ENCODE measurements at places on chromosomes 3 and 15.

DNA sequence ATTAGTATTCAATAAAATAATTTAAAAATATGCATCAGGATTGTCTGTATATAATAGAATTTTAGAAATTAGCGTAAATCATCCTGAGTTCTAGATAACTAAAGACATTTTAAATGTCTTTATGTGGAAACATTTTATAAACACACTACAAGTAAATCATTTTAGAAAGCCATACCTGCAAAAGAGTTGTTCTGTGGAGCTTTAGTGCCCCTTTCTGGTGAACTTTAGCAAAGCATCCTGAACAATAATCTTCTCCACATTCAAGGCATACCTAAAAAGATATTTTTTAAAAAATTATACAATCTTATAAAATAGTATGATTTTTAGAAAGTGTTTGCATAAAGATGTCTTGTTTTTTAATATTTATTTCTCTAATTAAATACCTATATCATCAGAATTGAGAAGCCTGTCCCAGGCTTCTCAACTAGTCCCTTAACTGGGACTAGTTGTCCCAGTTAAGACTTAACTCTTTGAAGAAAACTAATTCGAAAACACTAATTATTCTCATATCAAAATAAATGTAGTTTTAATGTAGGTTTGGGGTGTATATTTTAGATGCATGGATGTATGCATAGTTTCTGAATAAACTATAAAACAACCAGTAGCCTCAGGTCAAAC is 29.7 kb downstream of the ZBBX start:
- DNase-seq, result no peak

DNA sequence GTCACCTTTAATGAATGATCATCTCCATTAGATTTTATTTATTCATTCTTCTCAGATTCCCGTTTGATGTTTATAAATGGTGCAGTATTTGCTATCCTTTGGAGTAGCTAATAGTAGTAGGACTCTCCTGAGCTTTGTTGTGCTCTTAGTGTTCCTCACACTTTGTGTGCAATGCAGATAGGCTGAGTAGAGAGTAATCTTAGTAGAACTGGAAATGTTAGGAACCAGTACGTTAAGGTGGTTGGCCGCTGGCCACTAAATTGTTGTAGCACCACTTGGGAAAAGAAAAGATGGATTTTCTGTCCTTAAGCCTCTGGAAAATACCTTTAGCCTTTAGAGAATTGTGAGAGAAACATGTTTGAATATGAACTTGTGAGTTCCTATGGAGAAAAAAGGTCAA is 19.9 kb upstream of the EBLN2 start:
- no peak for DNase-seq

DNA sequence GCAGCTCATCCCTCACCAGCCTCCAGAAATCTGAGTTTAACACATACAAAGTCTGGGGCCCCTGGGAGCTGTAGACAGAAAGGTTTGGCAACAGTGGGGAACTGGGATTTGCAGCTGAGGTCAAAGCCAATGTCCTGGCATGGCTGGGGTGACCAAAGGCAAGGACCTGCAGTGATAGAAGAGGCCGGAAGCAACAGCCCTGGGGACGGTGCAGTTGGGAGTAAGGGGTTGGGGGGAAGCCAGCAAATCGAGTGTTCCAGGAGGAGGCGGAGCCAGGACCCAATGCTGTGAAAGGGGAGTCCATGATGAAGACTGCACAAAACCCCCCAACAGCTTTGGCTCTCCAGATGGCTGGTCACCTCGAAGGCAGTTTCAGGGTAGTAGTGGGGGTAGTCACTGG is 74.1 kb upstream of the SPATA12 start:
- no peak for DNase-seq

DNA sequence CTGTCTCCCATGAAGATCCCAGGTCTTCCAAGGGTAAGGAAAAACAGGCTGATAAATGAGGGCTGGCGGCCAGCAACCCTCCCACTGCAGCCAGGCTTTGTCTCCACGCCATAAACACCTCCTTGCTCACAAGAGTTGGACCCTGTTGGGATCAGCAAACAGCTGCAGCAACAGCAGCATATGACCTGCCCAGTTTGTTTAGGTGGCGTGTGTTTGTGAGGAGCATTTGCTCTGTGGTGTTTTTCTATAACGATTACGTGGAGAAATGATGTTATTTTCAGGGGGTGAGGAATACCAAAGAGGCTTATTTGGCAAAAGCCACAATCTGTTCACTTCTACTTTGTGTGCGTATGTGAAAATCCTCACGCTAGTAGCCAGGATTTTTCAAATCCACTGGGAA is 58.5 kb downstream of the RFTN1 start:
- DNase-seq, result no peak

DNA sequence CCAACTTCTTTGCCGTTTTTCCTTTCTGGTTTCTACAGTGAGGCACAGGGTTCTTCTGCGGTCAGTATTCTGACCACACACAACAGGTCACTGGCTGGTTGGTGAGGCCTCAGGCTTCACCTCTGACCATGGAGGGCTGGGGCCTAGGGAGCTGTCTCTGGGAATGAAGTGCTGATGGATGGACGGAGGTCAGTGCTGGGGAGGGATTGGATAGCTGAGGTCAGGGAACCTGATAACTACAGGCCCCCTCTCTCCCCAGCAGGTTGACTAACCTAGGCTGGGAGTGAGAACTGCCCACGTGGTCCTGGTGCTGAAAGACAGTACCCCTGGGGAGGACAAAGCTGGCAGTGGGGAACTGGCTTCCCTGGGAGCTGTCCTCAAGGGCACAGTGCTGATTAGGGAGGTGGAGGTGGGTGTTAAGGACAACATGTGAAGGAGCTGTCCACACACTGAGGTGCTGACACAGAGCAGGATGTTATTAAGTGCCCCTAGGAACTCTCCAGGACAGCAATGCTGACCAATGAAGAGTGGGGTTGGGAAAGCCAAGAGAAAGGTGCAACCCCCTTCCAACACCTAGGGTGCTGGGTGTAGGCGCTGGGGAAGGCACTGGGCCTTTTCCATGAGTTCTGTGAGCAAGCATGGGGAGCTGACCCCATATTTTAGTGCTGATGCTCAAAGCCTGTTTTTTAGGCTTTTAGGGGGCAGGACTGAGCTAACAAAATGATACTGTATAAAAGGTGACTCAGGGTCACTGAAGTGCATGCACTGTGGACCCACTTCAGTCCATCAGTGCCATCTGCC is 45.2 kb downstream of the ATP2B2 start:
- DNase-seq, result no peak

GRCh38 chr3:184742676-184743135 is 30.8 kb upstream of the MAGEF1 start:
- DNase-seq, result no peak

DNA sequence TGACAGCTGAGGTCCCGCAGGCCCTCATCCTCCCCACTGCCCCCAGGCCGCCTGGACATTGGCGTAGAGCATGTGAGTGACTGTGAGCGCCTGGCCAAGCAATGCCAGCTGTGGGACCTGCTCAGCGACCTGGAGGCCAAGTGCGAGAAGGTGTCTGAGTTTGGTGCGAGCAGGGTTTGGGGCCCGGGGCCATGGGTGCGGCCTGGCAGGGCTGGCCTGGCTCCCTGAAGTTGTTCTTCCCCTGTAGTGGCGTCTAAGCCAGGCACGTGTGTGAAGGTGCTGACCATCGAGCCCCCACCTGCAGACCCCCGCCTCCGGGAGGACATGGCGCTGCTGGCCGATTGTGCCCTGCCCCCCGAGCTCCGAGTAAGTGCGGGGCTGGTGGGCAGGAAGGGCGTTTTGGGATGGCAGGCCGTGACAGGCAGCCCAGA is 4.2 kb downstream of the ABTB1 start:
- no peak for DNase-seq

DNA sequence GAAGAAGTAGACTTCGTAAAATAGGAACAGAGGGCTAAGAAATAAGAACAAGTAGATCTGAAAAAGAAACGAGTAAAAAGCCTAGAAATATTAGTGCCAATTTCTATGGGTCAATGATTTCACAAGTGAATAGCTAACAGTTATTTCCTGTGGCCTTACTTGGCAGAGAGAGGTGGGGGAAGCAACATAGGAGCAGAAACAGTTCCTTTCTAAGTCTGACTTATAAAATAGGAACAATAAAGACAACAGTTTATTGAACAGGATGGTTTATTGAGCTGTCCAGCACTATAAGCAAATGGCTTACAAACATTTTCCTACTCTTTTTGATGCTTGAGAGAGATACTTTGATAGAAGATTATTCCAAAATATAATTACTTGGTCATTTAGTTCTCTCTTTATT is 37.9 kb downstream of the AGTR1 start:
- no peak for DNase-seq

- DNase-seq, result no peak
Observed at GRCh38 chr3:187822402-187822801, 77.1 kb upstream of the BCL6 start.

DNA sequence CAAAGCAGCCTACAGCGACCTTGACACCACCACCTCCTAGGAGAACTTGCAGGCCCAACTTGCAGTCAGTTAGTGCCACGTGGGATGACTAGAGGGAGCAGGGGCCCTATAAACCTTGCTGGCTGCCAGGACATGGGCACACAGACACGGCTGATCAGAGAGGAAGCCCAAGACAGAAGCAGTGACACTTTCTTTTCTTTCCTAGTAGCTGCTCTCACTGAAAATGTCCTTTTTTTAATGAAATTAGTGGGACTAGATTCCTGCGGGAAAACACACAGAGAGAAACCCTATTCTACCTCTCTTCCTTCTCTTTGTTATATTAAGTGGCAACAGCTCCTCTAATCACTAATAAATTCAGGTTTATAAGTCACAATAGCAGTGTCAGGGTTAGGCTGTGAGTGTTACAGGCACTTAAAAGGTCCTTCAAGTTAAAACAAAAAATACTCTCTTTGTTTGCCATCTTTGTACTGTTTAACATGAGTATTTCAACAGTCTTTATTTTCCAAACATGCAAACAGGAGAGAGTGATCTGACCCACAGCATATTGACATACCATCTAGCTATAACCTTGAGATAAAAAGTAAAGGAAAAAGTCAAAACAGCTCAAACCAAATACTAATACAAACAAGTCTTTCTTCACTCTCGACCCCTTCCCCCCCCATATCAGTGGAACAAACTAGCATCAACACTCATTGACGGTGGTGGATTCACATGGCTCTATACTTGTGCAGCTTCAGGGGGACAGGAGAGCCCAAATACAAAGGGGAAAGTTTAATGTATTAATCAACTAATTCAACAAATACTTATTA is 2.1 kb upstream of the TMEM212 start:
- DNase-seq, result no peak

DNA sequence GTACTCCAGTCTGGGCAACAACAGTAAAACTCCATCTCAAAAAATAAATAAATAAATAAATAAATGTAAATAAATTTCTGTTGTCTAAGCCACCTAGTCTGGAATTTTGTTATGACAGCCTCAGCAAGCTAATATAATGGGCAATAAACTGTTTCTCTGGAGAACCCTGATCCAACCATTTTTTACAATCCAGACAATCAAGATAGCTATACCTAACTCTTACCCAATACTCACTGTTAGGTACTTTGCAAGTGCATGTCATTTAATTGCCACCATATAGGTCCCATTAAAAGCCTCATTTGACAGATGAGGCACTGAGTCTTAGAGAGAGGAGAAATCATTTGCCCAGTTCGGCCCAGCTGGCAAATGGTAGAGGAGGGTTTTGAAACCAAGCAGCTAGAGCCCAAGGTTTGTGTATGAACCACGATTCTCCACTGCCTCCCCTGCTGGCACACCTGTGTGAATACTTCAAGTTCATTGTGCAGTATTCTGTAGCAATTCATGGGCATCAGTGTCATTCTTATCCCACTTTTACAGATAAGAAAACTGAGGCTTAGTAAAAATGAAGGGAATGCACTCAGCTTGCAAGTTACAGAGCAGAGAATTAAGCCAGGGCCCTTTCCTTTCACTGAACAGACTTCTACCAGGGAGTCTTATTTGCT is 107.0 kb upstream of the UBE2E1 start:
- no peak for DNase-seq

- DNase-seq, result no peak
Observed at GRCh38 chr3:156290924-156291271, 170.5 kb downstream of the KCNAB1 start.

GRCh38 chr15:88635318-88635717 is 3.5 kb upstream of the ISG20 start:
- DNase-seq, result no peak

- no peak for DNase-seq
Observed at GRCh38 chr15:32687556-32687955, 30.2 kb upstream of the GREM1 start.

GRCh38 chr3:48432411-48433371 is 2.8 kb upstream of the PLXNB1 start:
- peak; percentile 23 for DNase-seq

GRCh38 chr3:50591196-50591741 is 20.3 kb downstream of the CISH start:
- no peak for DNase-seq

GRCh38 chr3:10219737-10220136 is 28.5 kb upstream of the TATDN2 start:
- no peak for DNase-seq

GRCh38 chr3:195868866-195869412 is 39.4 kb downstream of the TNK2 start:
- DNase-seq, result no peak

GRCh38 chr3:71391361-71391760 is 192.2 kb downstream of the FOXP1 start:
- no peak for DNase-seq

DNA sequence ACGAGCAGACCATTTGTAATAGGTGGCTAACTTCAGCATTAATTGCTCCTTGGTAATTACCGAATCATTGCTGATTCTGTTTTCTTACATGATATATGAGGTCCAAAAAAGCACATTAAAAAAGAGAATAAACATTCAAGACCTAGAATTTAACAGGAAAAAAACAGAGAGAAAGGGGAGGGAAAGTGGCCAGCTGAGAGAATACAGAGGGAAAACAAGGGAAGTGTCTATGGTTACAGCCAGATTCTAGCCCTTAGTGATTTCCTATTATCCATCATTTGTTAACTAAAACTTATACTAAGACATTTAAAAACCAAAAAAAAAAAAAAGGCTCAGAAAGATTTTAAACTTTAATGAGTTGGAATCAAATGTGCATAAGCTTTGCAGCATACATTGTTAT is 168.7 kb downstream of the LRTM1 start:
- no peak for DNase-seq

DNA sequence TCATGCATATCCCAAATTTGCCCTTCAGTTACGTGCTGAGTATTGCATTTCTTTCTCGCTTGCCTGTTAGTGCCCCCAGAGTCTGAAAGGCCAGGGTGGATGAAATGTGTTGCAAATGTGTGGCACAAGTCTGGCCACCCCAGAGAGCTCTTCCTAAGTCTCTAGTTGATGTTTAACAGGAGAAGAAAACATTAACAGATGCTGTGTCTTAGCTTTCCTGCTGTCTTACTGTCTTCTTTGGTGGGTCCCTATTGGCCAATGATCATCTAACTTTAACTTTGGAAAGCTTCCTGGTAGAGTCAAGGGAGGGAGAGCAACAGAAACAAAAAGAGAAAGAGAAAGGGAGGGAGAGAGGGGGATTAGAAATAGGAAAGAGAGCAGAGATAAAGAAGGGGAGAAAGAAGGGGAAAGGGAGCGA is 76.7 kb upstream of the P3H2 start:
- no peak for DNase-seq
